AG20443 (cell line): ENCODE measurements at places on chromosomes 13 and 19.

DNA sequence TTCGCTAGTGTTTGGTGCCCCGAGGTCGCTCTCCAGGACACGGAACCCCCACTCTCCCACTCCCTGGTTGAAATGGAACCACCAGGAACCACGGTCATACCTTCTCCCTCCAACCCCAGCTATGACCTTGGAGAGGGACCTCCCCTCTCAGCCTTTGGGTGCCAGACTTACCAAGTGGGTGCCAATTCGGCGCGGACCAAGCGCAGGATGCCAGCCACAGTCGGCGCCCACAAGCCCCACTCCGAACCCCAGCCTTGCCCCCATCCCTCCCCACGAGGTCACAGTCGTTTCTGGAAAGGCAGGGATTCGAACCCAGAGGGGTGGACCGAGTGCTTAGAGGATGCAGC is 910 bp downstream of the PDE4C start:
- DNase-seq: no peak

GRCh38 chr13:33483471-33483870 is 197.9 kb upstream of the STARD13 start:
- DNase-seq: peak; percentile 29

DNA sequence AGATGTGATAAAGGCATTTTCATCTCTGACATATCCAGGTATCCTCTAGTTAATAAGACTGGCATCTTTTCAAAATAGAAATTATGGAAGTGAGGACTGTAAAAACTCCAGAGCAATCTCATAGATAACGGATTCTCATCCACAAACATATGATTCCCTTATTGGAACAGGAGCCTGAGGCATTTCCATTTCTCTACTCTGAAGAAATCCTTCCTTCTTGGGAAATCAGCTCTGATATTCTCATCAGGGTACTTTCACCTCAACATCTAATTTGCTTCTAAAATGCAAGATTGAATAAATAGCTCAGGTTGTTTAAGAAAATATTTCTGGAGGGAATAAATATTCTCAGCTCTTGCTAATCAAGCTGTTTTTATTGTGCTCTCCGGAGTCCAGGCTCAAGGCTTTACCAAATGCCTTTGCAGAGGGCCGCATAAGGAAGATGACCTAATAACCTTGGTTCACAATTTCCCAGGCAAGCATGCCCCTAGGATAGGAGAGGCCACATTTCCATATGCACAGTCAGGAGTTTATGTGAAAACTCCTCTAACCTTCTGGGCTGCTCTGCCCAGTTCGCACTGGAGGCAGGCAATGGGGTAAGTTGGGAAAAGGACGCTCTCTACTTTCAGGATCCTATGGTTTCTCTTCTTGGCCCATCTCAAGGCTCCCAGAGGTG is 44.0 kb upstream of the RFC3 start:
- no peak for DNase-seq

DNA sequence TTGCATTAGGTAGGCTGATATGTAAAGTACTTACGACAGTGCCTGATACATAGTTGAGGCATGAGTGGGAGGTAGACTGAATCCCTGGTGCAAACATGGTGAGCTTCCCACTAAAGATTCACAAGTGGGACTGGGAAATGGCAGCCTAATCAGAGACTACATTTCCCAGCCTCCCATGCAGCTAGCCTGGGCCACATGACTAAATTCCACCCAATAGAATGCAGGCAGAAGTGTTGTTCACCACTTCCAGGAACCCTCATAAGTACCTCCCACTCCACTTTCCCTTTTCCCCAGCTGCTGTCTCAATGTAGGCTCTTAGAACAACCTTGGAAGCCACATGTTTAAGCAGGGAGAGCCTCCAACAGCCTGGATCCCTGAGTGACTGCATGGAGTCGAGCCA is 104.9 kb downstream of the CACNA1A start:
- DNase-seq: no peak

DNA sequence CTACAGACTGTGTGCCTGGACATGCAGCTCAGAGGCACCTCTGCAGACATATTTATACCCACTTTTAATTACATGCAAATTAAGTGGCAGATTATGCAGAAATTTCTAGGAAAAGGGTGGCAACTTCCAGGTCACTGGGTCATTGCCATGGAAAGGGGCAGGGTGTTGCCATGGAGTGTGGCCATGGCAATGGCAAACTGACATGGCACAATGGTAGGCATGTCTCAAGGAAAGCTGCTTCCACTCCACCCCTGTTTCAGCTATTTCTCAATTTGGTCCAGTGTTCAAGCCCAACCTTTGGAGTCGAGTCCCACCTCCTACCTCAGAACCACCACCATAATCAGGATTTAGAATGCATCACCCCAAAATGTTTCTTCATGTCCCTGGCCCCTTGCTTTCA is 170.7 kb upstream of the TSHZ3 start:
- no peak for DNase-seq

- DNase-seq: no peak
These were observed 1053.6 kb upstream of the MIR17HG start for GRCh38 chr13:90293793-90294361.

DNA sequence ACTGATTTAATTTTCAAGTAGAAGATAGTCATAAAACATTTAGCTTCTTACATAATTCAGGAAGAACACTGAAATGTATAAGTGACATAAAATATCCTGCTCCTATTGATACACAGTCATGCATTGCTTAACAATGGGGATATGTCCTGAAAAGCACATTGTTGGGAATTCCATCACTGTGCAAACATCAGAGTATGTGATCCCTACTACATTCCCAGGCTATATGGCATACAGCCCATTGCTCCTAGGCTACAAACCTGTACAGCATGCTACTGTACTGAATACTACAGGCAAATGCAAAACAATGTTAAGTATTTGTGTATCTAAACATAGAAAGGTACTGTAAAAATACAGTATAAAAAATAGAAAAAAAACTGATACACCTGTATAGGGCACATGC is 723.9 kb upstream of the ARGLU1 start:
- DNase-seq: no peak

DNA sequence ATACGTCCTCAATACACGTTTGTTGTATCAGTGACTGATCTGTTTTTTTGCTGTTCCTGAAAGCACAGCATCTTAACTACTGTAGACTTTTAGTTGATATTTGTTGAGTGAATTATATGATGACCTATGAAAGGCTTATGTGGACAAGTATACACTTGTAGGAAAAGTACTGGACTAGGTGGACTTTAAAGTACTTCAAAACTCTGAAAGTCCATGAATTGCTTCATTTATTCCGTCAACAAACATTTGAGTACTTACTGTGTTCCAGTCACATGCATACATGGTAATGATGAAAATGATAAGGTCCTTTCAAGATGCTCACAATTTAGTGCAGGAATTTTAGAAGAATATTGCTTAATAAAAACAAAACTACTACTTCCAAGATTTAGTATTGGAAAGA is 3.1 kb downstream of the WDFY2 start:
- DNase-seq: no peak

GRCh38 chr19:35140962-35141836 is 1.9 kb upstream of the FXYD7 start:
- peak; percentile 100 for DNase-seq

DNA sequence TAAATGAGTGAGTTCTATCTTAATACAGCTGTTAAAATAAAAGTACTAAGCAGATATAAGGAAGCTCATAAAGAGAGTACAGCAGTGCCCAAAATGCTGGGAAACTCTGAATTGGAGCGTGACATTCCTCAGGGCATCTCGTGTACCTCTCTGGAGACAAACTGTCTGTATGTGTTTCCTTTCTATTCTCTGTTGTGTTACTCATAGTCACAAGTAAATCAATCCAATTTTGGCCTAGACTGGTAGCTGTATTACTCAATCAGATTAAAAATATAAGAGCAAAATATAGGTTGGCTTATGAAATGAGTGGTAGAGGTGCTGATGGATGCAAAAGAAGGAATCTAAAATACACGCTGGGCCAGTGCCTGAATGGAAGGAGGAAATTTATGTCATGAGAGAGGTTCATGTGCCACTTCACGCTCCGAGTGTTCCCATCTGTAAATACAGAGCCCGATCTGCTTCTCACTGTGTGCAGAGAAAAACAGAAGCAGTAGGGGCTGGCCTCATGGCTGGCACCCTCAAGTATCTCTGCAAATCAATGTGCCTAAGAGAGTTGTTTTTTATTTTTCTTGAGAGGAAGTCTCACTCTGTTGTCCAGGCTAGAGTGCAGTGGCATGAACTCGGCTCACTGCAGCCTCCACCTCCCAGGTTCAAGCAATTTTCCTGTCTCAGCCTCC is 58.7 kb upstream of the RGCC start:
- peak; percentile 21 for DNase-seq

- DNase-seq: peak; percentile 97
These were observed at the start of gene ZNF709 for GRCh38 chr19:12484371-12485051. Gene ZNF709, minus strand, starts transcription at chr19:12484816. Its CDS starts 159 bp downstream, at chr19:12484657.

GRCh38 chr13:48593536-48593935 is 60.2 kb upstream of the CYSLTR2 start:
- no peak for DNase-seq

- no peak for DNase-seq
These were observed 1.6 kb upstream of the ZNF529 start for GRCh38 chr19:36574741-36575140.

DNA sequence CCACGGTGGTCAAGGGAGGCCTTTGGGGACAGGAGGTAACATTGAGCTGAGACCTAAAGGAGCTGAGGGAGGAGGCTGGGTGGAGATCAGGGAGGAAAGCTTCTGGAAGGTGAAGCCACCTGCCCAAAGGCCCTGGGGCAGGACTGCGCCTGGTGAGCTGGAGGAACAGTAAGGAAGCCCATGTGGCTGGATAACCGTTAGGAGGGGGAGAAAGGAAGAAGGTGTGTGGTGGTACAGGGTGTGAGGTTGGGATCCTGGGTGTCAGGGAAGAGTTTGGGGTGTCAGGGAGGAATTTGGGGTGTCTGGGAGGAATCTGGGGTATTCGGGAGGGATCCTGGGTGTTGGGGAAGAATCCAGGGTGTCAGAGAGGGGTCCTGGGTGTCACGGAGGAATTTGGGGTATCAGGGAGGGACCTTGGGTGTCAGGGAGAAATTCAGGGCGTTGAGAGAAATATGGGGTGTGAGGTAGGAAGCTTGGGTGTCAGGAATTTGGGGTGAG is 695 bp downstream of the TICAM1 start:
- no peak for DNase-seq

DNA sequence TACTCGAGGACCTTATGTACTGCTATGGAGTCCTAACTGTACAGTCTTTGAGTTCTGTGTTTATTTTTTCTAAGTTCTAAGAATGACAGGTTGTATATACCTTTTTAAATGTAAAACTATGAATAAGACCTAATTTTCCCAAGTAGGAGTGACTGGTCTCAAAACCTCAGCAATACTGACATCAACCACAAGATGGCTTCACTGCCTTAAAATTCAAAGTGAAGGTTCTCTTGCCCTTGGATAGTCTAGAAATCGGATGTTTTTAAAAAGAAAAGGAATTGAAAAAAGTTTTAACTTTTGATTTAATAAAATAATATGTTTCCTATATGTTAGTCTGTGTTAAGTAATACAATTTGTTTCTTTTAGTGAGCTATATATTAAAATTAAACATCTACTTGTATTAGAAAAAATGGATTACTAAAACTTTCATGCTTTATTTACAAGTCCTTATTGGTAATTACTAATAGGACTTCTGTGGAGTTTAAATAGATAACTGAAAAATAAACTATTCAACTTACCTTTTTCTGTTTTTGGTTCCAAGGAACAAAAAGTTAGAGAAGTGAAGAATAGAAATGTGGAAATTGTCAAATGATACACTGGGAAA is 52.0 kb downstream of the TDRD3 start:
- DNase-seq: peak; percentile 61

DNA sequence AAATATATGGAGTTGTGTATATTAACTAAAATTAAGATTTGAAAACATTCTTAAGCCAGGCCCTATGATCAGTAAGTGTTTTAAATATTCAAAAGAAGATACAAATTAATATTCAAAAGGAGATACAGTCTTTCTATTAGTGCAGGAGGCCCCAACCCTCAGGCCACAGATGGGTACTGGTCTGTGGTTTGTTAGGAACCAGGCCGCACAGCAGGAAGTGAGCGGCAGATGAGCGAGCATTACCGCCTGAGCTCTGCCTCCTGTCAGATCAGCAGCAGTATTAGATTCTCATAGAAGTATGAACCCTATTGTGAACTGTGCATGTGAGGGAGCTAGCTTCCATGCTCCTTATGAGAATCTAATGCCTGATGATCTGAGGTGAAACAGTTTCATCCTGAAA is 232.9 kb downstream of the FOXO1 start:
- DNase-seq: no peak

GRCh38 chr19:28170066-28170465 is 1042.9 kb downstream of the UQCRFS1 start:
- no peak for DNase-seq

DNA sequence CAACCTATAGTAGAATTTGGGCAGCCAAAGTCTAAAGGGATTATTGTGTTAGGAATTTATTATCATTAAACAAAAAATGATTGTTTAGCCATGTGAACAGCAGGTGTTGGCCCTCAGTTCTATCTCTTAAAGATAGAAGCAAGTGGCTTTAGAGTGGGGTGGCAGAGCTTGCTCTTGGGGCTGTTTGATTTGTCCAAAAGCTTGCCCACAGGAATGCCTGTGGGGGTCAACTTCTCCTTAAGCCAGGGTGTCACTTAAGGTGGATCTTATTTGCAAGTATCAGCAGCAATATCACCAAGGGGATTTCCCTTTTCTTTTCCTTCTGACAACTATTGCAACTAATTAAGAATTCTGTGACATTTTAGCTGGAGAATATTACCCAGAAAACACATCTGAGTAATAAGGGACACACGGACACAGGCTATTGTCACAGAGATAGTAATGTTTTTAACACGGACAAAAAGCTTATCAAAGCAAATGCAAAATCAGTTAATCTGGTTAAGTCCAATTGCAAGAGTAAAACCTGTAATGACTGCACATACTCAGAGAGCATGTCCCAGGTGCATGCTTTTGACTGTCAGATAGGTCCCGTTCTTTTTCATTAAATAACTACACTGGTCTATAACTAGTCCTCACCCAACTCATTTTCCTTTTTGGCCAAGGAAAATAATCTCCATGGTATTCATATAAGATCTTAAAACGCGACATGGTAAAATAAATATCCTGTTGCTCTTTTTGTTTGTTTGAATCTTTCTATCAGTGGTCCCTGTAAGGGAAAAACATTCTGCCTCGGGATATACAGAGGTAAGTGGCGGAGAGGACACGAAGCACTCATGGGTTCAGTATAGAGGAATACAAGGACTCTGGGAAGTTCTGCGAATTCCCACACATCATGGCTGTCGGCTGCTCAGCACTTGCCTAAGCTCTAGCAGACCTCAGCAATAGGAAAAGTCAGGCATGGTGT is 172.1 kb upstream of the RFC3 start:
- no peak for DNase-seq

- DNase-seq: no peak
These were observed 294.3 kb upstream of the MAB21L1 start for GRCh38 chr13:35770756-35771297.

- DNase-seq: no peak
These were observed 2.0 kb upstream of the KLF16 start for GRCh38 chr19:1865172-1866010.
